ENCODE measurements at places on chromosomes 12 and 14. TPM values are rescaled to one million over a fixed set of nuclear protein-coding genes. Genes with fewer than 3 reads are reported as not detected.

Gene SLC17A8
- 0.23 TPM for polyA plus RNA-seq

Gene OTX2
- not detected for polyA plus RNA-seq

Gene PMCH
- 1.1 TPM for polyA plus RNA-seq

Gene WNT1
- polyA plus RNA-seq: not detected

Gene ZNF605
- polyA plus RNA-seq: 18.5 TPM

Gene TTC7B
- polyA plus RNA-seq: 56.3 TPM

Gene DTD2
- 20.2 TPM for polyA plus RNA-seq

Gene MARCHF9
- polyA plus RNA-seq: 20.2 TPM

Gene MYO1H
- 0.86 TPM for polyA plus RNA-seq

Gene ZNF268
- 28.9 TPM for polyA plus RNA-seq

Gene SIX6
- polyA plus RNA-seq: not detected

Gene BTBD6
- 39.6 TPM for polyA plus RNA-seq

Gene FOXG1
- 0.06 TPM for polyA plus RNA-seq

Gene RASAL1
- polyA plus RNA-seq: 11.4 TPM

Gene RIPK3
- 4.1 TPM for polyA plus RNA-seq

Gene IGF1
- 6.4 TPM for polyA plus RNA-seq

Gene PPFIA2
- 5.9 TPM for polyA plus RNA-seq

Gene SYNDIG1L
- 0.36 TPM for polyA plus RNA-seq

Gene P2RX2
- 1.6 TPM for polyA plus RNA-seq

Gene YEATS4
- polyA plus RNA-seq: 33.2 TPM

Gene ST8SIA1
- 5.8 TPM for polyA plus RNA-seq

Gene GARIN6
- not detected for polyA plus RNA-seq

Gene CFAP251
- polyA plus RNA-seq: 10.7 TPM

Gene ABCB9
- 5.7 TPM for polyA plus RNA-seq

Gene EML1
- polyA plus RNA-seq: 38.0 TPM

Gene TMBIM6
- 908 TPM for polyA plus RNA-seq

Gene TAS2R43
- polyA plus RNA-seq: 0.16 TPM

Gene NKX2-1
- polyA plus RNA-seq: 0.25 TPM

Gene HSPB8
- polyA plus RNA-seq: 7.5 TPM

Gene IAPP
- not detected for polyA plus RNA-seq

Gene ACIN1
- polyA plus RNA-seq: 218 TPM

Gene KRT73
- not detected for polyA plus RNA-seq

Gene CPNE6
- not detected for polyA plus RNA-seq

Gene ABHD12B
- polyA plus RNA-seq: 0.74 TPM

Gene PARP2
- polyA plus RNA-seq: 63.2 TPM

Gene STAB2
- 1.2 TPM for polyA plus RNA-seq

Gene CSRP2
- 87.9 TPM for polyA plus RNA-seq

Gene ITGB7
- polyA plus RNA-seq: 1.4 TPM

Gene TMEM253
- 1.0 TPM for polyA plus RNA-seq

Gene KDM2B
- polyA plus RNA-seq: 75.8 TPM

Gene PRICKLE1
- polyA plus RNA-seq: 53.7 TPM

Gene ZNF891
- 3.9 TPM for polyA plus RNA-seq

Gene CELA1
- polyA plus RNA-seq: not detected

Gene SCNN1A
- polyA plus RNA-seq: 67.9 TPM

Gene ASB2
- polyA plus RNA-seq: 0.30 TPM

Gene TCL1A
- polyA plus RNA-seq: 1.0 TPM

Gene KRT80
- polyA plus RNA-seq: 1.4 TPM

Gene NCKAP5L
- 17.4 TPM for polyA plus RNA-seq

Gene HOXC12
- not detected for polyA plus RNA-seq

Gene IFNG-AS1
- polyA plus RNA-seq: not detected
